ENCODE measurements at places on chromosomes 5 and 9. TPM values are rescaled to one million over a fixed set of nuclear protein-coding genes. Genes with fewer than 3 reads are reported as not detected.

Gene KIF12
- total RNA-seq: 0.97 TPM

Gene FBP2
- total RNA-seq: not detected

Gene CENPK
- total RNA-seq: 50.7 TPM

Gene SEMA4D
- total RNA-seq: 15.7 TPM

Gene SLC4A9
- total RNA-seq: not detected

Gene TLR4
- 38.6 TPM for total RNA-seq

Gene OR13D1
- not detected for total RNA-seq

Gene CSF1R
- total RNA-seq: not detected

- DNase-seq: no peak
- H3K27ac ChIP-seq: no peak overlapping the region
- H3K4me3 ChIP-seq: no peak overlapping the region
- H3K27me3 ChIP-seq: no peaks in the 10 kb centered on the region
Measured at GRCh38 chr9:5646116-5646515, 17.2 kb downstream of the RIC1 start.

DNA sequence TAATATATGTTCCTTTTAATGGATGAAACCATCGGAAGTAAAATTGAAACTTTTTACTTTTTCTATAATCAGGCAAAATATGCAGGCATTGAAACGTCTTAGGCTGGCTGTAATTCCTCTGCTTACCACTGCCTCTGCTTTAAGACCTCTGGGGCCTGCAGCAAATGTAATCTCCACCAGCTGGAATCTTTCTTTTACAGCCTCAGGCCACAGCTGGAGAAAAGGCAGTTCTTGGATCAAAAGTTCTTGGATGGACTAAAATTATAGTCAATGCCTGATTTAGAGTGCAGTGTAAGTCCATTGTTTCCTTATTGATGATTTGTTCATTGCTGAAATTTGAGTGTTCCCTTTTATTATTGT, 396.7 kb downstream of the KCTD16 start:
- no peak overlapping the region for H3K4me3 ChIP-seq
- no peaks in the 10 kb centered on the region for H3K36me3 ChIP-seq
- no peaks in the 10 kb centered on the region for H3K27me3 ChIP-seq
- no peak for DNase-seq
- H3K27ac ChIP-seq: no peak overlapping the region

DNA sequence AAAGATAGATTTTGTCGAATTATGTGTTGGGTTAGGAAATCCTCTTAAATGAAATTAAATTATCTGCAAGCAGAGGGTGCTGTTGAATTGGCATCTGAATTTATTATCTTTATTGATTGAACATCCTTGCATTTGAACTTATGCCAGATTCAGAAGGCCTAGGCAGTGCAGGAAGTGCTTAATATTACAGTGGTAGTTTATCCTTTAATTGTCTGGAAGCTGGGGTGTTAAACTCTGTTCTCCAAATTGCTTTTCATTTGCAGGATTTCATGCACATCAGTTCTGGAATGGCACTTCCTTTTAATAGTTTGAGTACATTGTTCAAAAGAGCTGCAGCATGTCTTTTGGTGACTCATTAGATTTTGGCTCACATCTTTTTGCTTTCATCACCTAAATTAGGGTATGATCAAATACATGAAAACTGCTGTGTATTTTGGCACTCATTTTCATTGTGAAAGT, 186.3 kb downstream of the KDM4C start:
- no peaks in the 10 kb centered on the region for H3K36me3 ChIP-seq
- H3K27me3 ChIP-seq: no peaks in the 10 kb centered on the region
- DNase-seq: peak; percentile 80
- peaks cover 19% of the 10 kb centered on the region for H3K4me1 ChIP-seq
- H3K27ac ChIP-seq: peak overlapping the region; percentile 20

DNA sequence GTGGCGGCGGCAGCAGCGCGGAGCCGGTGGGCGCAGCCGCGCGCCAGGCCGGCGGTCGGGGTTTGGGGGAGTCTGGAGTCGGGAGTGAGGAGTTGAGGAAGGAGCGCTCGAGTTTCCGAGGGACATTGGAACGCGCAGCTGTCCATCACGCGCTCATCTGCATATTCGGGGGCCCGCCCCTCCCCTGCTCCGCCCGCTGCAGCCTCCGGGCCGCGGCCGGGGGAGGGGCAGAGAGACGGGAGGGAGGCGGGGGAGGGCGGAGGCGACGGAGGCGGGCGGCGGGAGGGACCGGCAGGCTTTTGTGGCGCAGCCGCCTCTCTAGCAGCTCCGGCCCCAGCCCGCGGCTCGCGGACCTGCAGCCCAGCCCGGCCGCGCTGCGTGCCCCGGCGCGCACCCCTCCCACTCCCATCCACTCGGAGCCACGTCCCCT, at the start of gene IRX2:
Gene IRX2 (minus strand): TSS at position 86 of the 430 bp plus-strand sequence. CDS start 264 bp downstream, outside the sequence.
- no peaks in the 10 kb centered on the region for H3K36me3 ChIP-seq
- H3K4me1 ChIP-seq: no peaks in the 10 kb centered on the region
- no peak within 1 kb of the TSS for H3K4me3 ChIP-seq

DNA sequence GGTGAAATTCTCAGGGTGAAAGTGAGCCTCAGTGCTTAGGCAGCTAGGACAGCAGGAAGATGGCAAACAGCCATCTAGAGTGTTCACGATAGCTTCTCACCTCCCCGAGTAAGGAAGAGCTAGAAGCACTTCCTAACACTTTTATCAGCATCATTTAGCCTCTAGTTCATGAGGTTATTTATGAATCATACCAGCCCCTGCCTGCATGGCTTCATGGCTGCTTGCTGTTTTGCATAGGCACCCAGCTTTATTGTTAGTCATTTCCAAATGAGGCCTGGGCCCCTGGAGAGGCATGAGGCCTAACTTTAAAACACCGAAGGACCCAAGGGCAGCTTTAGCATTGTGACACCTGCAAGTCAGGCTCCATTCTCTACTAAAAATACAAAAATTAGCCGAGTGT, 134.9 kb upstream of the PANK3 start:
- peaks cover 19% of the 10 kb centered on the region for H3K4me1 ChIP-seq
- peak; percentile 4 for DNase-seq
- H3K27me3 ChIP-seq: no peaks in the 10 kb centered on the region
- peak overlapping the region; percentile 34 for H3K27ac ChIP-seq

DNA sequence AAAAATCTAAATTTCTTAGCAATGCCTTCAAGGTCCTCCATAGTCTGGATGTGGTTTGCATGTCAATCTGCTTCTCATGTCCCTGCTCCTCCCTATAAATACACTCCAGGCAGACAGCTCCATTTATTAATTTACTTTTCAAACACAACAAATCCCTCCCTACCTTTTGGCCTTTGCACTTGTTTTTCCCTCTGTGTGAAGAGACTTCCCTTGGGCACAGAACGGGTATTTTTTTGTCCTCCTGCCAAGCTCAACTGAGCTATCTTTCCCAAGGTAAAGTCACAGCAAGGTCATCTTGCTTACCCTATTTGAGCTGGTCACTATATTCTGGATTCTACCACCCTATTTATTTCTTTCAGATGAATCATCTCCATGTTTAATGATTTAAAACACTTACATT, 159.6 kb upstream of the ANKH start:
- H3K4me1 ChIP-seq: no peaks in the 10 kb centered on the region
- DNase-seq: no peak
- H3K36me3 ChIP-seq: no peaks in the 10 kb centered on the region

DNA sequence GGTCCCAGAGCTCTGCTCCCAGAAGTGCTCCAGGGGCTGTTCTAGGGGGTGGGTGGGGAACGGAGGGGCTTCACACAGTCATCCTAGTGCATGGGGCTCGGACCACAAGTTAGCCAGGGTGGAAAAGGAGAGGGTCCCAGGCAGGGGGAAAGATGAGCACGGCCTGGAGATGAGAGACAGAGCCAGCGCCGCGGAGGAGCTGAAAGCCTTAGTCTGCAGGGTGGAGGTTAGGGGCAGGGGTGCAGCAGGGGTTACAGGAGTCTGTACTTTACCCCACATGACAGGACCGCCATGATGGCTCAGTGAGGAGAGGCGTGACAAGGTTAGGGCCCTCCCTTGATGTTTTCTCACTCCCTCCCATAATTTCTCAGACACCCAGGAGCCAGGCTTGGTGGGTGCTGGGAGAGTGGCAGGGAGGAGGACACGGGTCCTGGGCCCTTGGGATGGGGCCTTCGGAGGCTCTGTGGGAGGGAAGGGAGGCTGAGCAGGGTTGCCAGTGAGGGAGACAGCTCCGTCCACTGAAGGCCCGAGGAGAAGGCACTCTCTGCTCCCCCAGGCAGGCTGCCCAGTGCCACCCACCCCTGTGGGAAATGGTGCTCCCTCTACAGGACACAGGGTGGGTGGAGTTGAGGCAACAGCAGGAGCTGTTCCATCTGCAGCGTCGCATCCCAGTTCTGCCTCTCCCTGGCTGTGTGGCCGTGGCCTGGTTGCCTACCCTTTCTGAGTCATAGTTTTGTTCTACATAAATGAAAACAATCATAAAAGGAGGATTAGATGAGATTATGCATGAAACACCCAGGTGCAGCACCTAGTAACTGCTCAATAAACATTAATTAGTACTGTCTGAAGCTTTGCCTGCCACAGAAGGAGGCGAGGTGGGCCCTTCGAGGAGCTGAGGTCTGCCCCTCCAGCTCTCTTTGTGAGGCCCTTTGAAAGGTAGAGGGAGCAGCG, 66.2 kb downstream of the NDST1 start:
- H3K4me1 ChIP-seq: no peaks in the 10 kb centered on the region
- no peak overlapping the region for H3K27ac ChIP-seq
- H3K4me3 ChIP-seq: no peak overlapping the region

DNA sequence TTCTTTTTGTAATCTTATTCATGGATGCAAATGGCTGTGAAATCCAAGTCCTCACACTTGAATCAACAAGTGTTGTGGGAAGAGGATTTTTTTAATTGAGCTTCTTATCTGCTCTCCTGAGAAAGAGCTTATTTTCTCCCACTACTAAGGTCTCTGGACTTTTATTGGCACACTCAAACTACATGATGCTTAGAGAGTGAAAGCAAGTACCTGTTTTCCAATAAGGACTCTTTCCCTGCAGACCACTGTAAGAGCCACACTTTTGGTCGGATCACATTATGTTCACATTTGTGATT, 546.4 kb upstream of the ARRDC3 start:
- no peaks in the 10 kb centered on the region for H3K4me1 ChIP-seq
- DNase-seq: no peak
- H3K27me3 ChIP-seq: no peaks in the 10 kb centered on the region
- no peak overlapping the region for H3K27ac ChIP-seq
- no peak overlapping the region for H3K4me3 ChIP-seq

- H3K27me3 ChIP-seq: peaks cover 8% of the 10 kb centered on the region
- H3K27ac ChIP-seq: no peak overlapping the region
- no peaks in the 10 kb centered on the region for H3K36me3 ChIP-seq
- DNase-seq: no peak
- H3K4me3 ChIP-seq: no peak overlapping the region
- H3K4me1 ChIP-seq: no peaks in the 10 kb centered on the region
Measured at GRCh38 chr9:126720036-126720435, 84.8 kb upstream of the ZBTB43 start.

GRCh38 chr5:77725616-77726015, 50.5 kb downstream of the TBCA start:
- no peak overlapping the region for H3K27ac ChIP-seq
- H3K4me1 ChIP-seq: no peaks in the 10 kb centered on the region
- DNase-seq: no peak
- H3K27me3 ChIP-seq: no peaks in the 10 kb centered on the region
- no peak overlapping the region for H3K4me3 ChIP-seq
- H3K36me3 ChIP-seq: no peaks in the 10 kb centered on the region

DNA sequence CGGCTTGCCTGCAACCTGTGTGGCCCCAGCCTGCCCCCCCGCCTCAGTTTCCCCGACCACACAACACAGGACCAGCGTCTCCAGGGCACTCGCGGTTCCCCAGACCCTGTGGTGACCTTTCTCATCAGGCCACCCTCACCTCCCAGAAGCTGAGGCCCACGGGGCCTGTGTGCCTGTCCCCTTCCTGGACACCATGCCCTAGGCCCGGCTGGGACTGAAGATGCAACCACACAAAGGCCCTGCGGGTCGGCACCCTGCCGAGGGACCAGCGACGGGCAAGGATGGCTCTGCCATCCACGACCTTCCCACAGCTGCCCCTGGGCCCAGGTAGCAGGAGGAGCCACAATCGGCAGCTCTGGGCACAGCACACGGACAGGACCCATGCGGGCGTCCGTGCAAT, 34.8 kb downstream of the SLC12A7 start:
- H3K4me3 ChIP-seq: no peak overlapping the region
- no peaks in the 10 kb centered on the region for H3K4me1 ChIP-seq
- no peaks in the 10 kb centered on the region for H3K36me3 ChIP-seq
- no peaks in the 10 kb centered on the region for H3K27me3 ChIP-seq
- no peak for DNase-seq
- no peak overlapping the region for H3K27ac ChIP-seq

GRCh38 chr5:163407034-163407655, 30.2 kb upstream of the CCNG1 start:
- H3K36me3 ChIP-seq: no peaks in the 10 kb centered on the region
- no peaks in the 10 kb centered on the region for H3K27me3 ChIP-seq
- H3K4me3 ChIP-seq: no peak overlapping the region
- H3K4me1 ChIP-seq: no peaks in the 10 kb centered on the region

DNA sequence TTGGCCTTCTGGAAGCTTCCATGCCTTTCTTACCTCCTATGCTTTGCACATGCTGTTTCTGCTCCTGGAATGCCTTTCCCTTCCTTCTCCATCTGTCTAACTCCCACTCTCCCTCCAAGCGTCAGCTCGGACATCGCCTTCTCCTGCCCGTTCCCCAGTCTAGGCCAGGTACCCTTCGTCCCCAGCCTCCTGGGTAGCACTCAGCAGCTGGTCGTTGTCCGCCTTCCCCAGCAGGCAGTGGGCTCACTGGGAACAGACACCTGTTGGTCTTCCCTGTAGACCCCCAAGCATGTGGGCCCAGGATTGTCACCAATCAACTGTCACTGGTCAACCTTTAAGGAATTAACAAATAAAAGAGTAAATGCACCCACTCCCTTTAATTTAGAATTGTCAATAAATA, 202.2 kb downstream of the RGS3 start:
- no peaks in the 10 kb centered on the region for H3K27me3 ChIP-seq
- H3K27ac ChIP-seq: no peak overlapping the region
- no peaks in the 10 kb centered on the region for H3K4me1 ChIP-seq
- DNase-seq: no peak
- H3K36me3 ChIP-seq: no peaks in the 10 kb centered on the region
- no peak overlapping the region for H3K4me3 ChIP-seq

Data from endothelial cell of umbilical vein (primary cell).